ENCODE measurements at places on chromosomes 1 and 21.

DNA sequence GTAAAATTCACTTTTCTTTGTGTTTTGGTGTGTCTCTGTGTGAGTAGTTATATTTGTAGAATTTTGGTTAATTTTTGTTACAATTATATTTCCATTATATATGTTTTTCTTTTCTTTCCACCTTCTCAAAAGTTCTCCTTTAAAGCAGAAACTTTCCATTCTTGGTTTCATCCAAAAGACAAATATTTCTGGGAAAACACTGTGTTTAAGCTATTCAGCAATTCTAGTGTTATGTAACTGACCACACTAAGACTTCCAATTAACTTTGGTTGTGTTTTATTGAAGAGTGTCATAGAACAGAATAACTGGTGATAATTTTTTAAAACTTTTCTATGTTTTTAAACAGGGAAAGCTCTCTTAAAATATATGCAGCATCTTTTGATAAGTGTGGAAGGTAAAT, 13.6 kb upstream of the RGL1 start:
- DNase-seq, result no peak

GRCh38 chr1:3530926-3531818, 76.7 kb downstream of the ARHGEF16 start:
- no peak for DNase-seq

DNA sequence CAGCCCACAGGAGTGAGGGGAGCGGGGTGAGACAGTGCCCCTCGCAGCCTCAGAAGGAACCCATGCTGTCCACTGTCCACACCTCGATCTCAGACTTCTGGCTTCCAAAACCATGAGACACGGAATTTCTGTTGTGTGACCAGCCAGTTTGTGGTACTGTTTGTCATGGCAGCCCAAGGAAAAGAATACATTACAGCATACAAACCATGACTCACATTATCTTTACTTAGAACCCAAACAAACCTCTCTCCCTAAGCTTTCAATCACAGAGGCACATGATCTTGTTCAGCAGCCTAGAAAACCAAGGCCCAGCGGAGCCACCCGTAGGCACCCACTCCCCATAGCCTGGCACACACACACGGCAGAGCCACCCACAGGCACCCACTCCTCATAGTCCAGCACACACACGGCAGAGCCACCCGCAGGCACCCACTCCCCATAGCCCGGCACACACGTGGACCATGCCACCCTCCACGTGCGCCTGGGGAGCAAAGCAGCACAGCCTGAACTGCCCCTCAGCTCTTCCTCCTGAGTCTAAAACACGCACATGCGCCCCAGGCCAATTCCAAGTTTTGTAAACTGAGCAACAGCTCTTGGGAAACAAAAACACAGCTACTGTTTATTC, 458 bp upstream of the KRTAP10-4 start:
- no peak for DNase-seq

DNA sequence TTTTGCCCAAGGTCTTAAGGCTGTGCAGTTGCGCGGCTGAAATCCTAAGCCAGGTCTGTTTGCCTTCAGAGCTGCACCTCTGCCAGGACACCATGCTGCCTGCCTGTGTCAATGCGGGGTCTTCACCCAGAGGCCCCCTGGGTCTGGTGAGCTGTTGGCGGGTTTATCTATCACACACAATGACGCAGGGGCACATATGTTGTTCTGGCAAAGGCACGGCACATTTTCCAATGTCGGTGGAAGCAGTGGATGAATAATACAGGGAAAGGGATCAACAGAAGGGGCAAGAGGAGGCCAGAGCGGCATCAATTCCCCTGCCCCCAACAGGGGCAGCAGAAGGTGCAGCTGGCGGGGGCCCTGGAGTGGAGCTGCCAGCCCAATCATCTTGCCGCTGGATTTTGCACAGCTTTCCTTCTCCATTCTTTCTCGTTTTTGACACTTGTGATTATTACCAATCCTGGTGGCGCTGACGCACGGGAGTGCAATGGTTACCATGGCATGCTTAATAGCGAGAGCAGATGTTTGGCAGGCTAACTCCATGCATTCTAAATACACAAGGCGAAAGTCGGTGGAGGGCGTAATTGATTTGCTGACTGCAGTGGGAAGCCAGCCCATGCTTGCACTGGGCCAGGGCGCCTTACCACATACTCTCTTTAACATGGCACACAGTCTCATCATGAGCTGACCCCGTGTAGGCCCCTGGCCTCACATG, 45.8 kb upstream of the CYP2J2 start:
- no peak for DNase-seq

DNA sequence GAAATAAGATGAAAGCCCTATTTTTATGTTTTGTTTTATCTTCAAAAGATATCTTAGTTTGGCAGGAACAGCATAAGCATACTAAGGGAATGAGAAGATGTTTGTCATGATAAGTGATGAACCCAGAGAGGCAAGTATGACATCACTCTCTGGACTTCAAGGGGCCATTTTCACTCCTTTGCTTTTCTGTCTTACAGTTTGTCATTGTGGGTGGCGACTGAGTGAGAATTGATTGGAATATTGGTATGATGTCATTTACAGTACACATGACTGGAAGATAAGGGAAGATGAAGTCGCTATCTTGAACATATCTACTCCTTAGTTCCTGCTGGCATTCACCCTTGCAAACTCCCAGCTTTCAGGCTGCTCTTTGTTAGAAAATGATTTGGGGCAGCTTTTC, 258.1 kb upstream of the RAB4A start:
- no peak for DNase-seq
